Stimulated activated CD8-positive, alpha-beta memory T cell treated with anti-CD3 and anti-CD28 coated beads, Interleukin-4, amount 100 ng/mL, for 1 hour (primary cell): ENCODE measurements at places on chromosomes 4 and X.

DNA sequence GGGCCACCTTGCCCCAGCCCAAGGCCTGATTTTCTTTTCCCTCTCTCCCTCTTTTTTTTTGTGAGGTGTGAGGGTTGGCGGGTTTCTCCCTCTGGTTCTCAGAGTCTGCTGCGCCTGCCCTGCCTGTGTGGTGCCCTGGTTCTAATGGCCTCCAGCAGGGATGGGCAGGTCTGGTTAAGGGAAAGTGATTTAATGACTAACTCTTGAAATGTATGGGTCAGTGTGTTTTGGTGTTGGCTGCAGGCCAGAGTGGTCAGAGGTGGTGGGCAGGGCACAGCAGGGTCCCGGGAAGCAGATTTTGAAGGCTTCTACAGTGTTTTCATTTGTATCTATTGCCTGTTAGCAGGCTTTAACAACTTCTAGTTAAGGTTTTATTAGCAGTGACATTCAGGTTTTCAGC is 39.0 kb downstream of the JADE1 start:
- no peak for DNase-seq

DNA sequence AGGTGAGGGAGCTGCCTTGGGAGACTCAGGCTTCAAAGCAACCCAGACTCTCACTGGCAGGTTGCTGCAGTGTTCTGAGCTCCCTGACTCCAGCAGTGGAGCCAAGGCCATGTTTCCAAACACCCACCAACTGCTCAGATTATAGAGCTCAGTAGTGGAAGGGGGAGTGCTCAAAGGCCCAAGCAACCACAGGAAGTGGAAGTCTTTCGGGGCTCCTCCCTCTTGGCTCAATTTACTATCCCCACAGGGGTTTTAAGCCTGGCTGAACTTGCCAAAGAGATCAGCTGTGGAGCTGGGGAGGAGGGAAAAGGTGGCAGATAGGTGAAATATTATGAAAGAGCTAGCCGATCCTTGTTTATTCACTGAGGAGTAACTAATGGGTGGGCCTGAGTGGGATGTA is 82.5 kb downstream of the HPRT1 start:
- DNase-seq, result no peak

- no peak for DNase-seq
Observed at GRCh38 chr4:26330186-26330787, 9.5 kb downstream of the RBPJ start.

- DNase-seq, result no peak
Observed at GRCh38 chr4:20443015-20443805, 191.5 kb downstream of the SLIT2 start.

DNA sequence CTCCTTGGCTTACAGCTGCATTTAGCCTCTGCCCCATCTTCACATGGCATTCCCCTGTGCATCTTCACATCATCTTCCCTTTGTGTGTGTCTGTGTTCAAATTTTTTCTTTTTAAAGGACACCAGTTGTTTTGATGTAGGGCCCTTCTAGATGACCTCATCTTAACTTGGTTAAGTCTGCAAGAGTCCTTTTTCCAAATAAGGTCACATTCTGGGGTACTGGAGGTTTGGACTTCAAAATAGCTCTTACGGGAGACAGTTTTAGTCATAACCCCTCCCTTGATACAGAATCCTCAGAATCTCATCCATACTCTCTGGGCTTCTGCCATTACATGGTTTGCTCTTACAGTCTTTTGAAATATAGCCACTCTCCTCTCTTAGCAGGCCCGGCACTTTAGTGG is 231.5 kb upstream of the ATP6AP2 start:
- no peak for DNase-seq

GRCh38 chrX:47797084-47797483 is 39.6 kb upstream of the ZNF81 start:
- no peak for DNase-seq

- no peak for DNase-seq
Observed at GRCh38 chrX:10245886-10246285, 89.1 kb downstream of the CLCN4 start.

GRCh38 chrX:103756736-103757135 is 19.9 kb upstream of the PLP1 start:
- DNase-seq, result no peak
